ENCODE measurements at places on chromosomes 3 and 15.

DNA sequence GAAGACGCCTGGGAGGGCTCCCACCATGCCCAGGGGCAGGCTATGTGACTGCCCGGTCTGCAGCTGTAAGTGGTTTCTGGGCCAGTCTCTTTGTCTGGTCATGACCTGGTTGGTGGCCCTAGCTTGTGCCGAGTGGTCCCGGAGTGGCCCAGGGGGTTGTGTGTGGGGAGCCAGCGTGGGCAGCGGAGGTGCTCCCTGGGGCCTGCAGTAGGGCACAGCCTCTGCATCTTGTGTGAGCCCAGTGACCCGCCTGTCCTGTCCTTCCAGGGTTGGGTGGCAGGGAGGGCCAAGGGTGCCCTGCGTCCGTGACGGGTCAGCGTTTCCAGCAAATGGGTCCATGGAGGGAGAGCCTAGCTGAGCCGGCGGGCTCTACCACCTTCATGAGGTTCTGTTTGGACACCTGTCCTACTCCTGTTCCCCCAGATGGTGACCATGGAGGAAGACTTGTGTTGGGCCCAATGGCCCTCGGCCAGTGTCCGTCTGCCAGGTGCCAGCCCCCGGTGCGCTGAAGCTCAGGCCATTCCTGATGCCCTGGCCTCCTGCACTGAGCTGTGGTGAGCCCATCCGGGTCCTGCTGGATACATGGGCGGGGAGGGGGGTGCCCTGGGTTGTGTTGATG is 215.4 kb downstream of the SNRPN start:
- no peak for DNase-seq

DNA sequence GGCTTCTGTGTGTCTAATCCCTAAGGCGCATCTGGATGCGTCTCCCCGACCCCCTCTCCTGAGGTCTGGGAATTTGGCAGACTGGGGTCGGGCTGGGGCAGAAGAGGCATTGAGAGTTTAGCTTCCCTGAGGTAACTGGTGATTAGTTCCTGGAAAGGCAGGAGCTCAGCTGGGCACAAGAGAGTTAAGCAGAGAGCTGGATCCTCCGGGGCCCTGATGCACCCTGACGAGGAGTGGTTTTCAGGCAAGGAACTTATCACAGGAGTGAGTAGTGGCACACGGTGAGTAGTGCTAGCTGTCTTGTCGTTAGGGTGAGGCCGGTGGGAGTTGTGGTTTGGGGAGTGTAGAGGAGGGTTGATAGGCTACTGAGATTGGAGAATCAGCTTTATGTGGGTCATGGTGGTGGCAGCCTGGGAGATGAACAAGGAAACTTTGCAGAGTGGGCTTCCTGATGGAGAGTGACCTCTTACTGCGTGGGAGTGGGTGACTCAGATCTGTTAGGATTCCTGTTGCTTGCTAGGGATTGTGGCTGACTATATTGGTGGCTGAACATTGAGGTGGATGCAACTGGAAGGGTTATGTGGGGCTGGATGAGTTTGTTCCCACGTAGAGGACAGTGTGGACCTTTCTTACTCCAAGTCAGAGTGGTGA is 897 bp downstream of the RAD54L2 start:
- no peak for DNase-seq

- DNase-seq, result no peak
Observed at GRCh38 chr3:128239304-128239703, 86.0 kb downstream of the EEFSEC start.

- DNase-seq, result no peak
Observed at GRCh38 chr3:143751643-143752178, 96.6 kb downstream of the SLC9A9 start.

DNA sequence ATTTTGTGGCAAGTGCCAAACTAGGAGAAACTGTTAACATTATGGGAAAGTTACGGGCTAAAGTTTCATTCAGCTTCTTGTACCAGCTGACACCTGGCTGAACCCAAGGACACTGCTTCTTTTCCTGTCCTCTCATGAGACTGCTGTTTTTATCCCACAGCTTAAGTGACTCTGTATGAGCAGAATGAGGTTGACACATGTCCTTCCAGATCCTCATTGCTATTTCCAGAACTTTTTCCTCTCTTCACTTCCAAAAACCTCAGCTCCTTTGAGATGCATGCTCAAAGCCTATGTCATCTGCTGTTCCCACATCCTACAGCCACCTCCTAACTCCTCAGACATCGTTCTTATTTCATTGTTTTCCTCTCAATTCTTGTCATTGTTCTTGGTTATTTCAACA is 183.6 kb downstream of the DCLK3 start:
- DNase-seq, result no peak

DNA sequence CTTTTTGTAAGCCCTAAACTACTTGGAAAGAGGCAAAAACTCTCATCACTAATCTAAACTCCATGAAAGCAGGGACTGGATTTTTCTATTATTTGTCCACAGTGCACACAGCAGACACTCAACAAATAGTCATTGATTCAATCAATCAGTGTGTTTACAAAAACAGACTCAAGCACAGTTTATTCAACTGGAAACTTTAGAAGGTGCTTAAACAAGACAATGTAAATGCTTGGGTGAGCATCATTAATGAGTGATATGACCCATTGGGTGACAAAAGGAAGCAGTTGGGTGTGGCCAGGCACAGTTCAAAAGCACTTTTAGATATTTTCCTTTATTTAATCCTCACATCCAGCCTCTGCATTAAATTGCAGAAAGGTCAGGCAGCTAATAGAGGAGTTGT is 32.0 kb upstream of the PPP4R2 start:
- no peak for DNase-seq

GRCh38 chr3:174792864-174793263 is 66.3 kb upstream of the NAALADL2 start:
- no peak for DNase-seq

DNA sequence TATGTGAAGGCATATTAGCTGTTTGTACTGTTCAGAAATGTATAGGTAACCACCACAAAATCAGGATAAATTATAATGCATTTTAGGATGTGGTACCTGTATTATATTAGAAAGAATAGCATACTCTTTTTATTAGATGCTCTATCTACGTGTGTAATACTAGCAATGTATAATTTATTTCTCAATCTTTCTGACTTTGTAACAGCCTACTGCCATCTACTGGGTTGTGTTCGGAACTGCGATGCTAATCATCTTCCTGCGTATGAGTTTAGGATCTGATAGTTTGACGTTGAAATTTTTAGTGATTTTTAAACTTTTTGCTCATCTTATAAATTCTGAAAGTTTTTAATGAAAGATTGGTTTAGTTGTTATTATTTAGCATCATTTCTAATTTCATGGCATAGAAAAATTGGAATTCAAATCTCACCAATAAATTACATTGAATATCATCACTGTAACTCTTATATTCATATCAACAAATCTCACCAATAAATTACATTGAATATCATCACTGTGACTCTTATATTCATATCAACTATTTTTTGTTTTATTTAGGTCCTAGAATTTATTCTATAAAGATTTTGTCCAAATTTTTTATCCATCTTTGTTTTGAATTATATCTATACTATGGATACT is 322.7 kb upstream of the ZNF717 start:
- DNase-seq, result peak; percentile 23

GRCh38 chr15:67171471-67171870 is 83.0 kb downstream of the AAGAB start:
- DNase-seq, result no peak

- DNase-seq, result no peak
Observed at GRCh38 chr15:58555162-58556027, 123.6 kb downstream of the LIPC start.

DNA sequence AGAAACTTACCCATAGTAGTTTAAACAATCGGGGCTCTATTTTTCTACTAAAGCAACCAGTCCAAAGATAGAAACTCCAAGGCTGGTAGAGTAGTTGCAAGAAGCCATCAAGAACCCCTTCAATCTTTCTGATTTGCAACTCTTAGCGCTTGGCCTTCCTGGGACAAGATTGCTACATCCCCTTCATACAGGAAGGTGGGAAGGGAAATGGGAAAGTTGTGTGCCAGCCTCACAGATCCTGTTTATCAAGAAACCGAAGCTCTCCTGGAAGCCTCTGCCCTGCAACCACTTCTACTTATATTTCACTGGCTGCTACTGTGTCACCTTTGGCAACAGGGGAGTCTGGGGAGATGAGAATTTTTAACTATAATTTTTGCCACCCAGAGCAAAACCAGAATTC is 46.2 kb downstream of the OSBPL10 start:
- DNase-seq, result no peak

DNA sequence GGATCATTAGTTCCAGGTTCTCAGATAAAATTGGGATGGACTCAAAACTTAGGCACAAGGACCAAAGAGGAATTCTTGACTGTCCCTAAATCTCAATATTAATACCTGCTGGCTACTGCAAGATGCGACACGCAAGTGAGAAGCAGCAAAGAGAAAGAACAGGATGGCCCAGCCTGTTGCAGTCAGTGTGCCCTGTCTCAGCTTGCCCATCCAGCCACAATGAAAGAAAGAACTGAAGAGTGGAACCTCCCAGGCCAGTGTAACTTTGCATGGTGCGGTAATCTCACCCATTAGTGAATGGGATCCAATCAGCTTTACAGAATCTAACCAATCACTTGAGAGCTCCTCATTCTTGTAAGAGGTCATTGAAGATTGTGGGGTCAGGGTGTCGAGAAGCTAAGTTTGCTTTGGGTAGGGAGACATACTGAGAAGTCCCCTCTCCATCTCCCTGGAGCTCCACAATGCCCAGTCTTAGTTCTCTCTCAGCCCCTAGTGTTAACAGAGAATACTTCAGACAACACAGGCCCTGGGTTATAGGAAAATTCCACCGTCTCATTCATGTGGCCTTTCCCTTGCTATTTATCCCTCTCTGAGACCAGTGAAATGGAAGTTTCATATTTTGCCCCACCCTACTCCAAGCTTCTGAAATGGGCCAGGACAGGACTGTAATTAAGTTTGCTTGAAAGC is 3.2 kb upstream of the SLC9A9 start:
- no peak for DNase-seq

DNA sequence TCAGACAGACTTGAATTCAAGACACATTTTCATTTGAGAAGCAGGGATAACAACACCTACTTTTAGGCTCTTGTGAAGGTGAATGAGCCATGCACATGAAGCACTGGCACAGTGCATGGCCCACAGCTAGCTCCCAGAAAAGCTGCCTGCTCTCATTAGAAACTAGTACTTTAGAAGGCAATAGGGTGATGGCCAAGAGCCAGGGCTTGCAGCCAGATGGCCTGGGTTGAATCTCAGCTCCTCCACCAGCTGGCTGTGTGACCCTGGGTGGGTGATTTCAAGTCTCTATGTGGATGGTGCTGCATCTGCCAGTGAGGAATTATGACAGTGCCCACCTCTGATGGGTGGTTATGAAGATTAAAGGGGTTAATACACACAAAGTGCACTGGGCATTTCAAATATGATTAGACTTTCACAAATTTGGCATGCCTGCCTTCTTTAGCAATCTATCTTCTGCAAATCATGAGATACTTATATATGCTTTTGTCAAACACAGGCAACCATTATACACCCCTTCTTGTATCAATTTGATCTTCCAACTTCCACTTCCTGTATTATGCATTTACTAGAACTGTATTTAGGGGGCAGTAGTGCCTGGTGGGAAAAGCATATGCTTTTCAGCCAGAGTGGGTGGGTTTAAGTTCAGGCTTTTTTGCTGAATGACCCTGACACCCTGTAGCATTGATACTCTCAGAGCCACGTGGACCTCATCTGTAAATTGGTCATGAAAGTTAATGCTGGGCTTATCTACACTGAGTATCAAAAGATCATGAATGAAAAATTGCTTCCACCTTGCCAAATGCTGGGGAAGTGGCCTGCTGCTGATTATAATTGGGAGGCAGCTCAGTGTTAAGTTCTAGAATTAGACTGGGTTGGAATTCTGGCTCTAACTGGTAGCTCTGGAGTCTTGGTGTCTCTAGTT is 34.7 kb upstream of the RBP1 start:
- no peak for DNase-seq

DNA sequence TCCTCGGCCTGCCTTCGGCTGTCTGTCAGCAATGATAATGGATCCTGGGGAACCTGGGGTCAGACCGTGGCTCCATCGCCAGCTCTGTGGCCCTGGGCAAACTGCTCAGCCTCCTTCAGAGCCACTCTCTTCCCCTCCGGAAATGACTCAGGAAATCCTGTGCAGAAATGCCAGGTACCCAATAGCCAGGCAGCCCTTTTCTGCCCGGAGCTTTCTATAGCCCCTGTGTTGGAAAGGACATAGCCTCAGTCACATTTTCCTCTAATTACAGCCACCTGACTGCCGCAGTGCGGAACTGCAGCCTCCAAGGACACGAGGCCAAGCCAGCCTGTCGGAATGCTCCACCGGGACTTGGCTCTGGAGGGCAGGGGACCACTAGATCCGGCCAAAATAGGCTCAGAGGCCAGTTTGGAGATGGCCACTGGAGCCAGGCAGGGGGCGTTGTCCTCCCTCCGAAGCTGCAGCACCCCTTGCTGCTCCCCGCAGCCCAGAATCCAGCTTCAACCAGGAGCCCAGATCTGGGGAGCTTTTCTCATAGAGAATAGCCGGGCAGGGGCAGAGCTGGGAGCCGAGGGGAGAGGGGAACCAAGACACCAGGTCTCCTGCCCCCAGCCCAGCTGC is 11.6 kb upstream of the ZXDC start:
- DNase-seq, result peak; percentile 27

DNA sequence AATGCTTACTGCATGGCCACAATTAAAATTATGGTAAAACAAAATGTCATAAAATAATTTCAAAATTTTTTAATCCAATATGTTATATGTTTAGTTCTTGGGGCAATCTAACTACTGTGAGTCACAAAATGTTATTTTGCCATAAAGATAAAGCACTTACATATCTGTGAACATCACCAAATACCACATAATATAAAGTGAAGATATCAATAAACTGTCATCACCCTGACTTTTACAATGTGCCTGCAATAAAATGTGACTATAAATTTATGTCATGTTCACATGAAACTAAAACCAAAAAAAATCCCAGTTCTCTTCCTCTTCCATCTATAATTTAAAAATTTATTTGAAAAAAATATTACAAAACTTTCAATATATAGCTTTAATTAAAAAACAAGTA is 191.8 kb downstream of the TBC1D5 start:
- DNase-seq, result no peak

DNA sequence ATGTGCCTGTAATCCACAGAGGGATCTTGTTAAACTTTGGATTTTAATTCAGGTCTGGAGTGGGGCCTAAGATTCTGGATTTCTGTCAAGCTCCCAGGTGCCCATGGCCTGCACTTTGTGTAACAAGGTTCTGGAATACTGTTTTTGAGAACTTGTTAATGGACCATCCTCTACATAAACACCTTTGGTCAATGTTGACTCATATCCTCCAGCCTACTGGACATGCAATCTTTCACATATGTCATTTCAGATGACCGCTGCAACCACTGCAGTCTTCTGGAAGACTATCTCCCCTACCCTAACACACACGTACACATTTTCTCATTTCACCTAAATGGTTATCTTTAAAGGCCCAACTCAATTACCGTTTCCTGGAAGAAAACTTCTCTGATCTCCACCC is 302.1 kb upstream of the TPRG1 start:
- DNase-seq, result no peak

DNA sequence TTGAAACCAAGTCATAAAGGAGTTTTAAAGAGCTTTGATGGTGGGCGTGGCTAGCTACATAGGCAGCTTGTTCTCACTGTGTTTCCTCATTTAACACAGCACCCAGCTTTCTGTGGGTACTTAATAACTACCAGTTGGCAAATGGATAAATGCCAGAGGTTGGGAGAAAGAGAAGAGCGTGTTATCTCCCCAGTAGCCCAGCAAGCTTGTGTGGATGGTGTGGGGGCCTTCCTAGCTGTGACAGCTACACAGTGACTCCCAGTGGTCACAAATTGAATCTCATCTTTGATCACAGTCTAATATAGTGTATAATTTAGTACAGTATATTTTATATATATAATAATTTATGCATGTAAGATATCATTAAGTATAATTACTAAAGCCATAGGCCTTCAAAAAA is 984.1 kb downstream of the EPHA3 start:
- peak; percentile 28 for DNase-seq

Measured in NT2/D1 (cell line).